ENCODE measurements at places on chromosomes 1 and 21.

- no peak for DNase-seq
Measured at GRCh38 chr1:44693900-44694299, 19.4 kb downstream of the ARMH1 start.

- DNase-seq, result no peak
Measured at GRCh38 chr1:16090076-16090826, 16.8 kb upstream of the FAM131C start.

DNA sequence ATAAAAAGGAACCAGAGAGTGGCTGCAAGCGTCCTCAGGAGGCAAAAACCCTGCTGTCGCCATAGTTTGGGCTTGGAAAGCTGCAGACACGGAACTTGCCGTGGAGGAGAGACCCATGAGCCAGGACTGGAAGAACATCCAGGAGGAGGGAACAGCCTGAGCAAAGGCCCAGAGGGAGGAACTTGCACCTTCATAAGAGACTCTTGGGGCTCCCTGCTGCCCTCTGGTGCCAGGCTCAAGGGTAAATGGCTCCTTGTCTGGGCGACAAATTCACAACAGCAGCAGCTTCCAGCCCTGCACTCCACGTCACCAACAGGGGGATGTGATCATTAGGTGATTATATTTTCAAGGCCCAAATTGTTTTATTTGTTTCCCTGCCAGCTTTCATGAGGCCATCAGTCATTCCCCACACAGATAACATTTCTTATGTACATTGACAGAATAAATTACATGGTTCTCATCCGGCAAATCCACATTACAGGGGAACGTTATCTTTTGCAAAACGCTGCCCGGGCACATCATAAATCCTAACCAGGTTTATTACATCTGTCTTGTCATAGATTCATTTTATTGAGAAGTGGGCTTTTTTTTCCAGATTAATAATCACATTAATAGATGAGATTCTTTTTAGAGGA, 143.0 kb upstream of the GRIK3 start:
- peak; percentile 91 for DNase-seq

DNA sequence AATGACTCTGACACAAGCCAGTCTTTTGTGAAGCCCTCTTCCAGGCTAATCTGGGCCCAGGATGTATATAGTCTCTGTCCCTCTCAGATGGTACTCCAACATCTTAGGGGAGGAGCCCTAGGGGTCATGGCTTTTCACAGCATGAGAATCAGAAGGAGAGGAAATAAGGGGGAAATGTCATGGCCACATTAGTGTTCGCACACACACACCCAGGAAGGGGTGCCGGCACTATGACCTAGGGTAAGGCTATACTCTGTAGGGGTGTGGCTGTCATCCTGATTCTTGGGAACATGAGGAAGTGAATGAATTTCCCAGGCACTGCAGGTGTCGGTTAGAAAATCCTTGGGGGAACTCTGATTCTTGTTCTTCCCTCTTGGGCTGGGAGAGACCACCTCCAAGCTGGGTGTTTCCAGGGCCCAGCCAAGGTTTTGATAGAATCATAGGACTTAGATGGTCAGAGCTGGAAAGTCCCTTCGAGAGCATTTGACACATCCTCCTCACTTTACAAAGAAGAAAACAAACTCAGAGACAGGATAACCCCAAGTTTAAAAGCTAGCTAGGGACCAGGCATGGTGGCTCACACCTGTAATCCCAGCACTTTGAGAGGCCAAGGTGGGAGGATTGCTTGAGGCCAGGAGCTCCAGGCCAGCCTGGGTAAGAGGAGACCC, 22.0 kb downstream of the GFI1 start:
- DNase-seq, result no peak

- no peak for DNase-seq
Measured at GRCh38 chr21:40331172-40331571, 463.9 kb downstream of the PCP4 start.

- DNase-seq, result no peak
Measured at GRCh38 chr1:3035563-3036446, 14.5 kb downstream of the ACTRT2 start.

- peak; percentile 21 for DNase-seq
Measured at GRCh38 chr1:93874025-93874651, 4.9 kb downstream of the DNTTIP2 start.

GRCh38 chr1:185631843-185632242, 102.3 kb upstream of the HMCN1 start:
- no peak for DNase-seq

DNA sequence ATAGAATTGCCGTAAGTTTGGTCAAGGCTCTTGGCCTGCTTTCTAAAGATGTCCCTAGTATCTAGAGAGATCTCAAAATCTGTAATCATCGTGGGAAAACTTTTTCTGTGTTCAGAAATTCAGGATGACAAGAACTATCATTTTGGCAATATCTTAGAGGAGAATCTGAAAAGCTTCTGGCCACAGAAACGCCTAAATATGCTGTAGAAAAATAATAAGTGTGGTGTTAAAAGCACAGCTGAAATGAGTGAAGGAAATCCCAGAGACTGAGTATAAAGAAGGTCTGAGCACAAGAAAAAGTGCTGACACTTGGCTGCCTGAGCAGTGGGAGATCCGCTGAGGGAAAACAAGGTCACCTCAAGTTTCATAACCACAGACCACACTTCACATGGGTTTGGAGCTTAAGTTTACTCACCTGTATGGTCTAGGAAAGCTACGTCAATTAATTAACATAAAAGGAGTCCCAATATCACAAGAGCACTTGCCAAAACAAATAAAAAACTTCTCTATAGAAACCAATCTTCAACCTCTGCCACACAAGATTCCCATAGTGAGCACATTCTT, 235.2 kb upstream of the IRF2BP2 start:
- DNase-seq, result no peak

GRCh38 chr1:176205332-176205914, 1.7 kb downstream of the COP1 start:
- no peak for DNase-seq

DNA sequence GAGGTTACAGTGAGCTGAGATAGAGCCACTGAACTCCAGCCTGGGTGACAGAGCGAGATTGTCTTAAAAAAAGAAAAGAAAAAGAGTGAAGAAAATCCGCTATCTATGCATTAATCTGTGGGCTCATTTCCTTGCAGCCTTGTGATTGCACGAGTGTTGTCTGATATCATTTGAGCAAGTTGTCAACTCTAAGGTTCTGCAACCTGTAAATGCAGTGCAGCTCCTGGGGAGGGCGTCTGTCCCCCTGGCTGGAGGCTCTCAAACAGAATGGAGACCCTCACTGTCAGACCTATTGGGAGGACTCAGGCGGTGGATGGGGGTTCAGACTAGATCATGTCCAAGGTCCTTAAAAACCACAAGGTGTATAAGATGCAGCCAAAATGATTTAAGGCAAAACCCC, 6.2 kb downstream of the CORT start:
- no peak for DNase-seq

GRCh38 chr1:89877756-89878155, 56.9 kb downstream of the LRRC8D start:
- no peak for DNase-seq

- DNase-seq, result no peak
Measured at GRCh38 chr1:80919426-80919825, 881.3 kb upstream of the ADGRL2 start.

GRCh38 chr1:91578320-91579109, 77.9 kb downstream of the CDC7 start:
- DNase-seq, result no peak

DNA sequence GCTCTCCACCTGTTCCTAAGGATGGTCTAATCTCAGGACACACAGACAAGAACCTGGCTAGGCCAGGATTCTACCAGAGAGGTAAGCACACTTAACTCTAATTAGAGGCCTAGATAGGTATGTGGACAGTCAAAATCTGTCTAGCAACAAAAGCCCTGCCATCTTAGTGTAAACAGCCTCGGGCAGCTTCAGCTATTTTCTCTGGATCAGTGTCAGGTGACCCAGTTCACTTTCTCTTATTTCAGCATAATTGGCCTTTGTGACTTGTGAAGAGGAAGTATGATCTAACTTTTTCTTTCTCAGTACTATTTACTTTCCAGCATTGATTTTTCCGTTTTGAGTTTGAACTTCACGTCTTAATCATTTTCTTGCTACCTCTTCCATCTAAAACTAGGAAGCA, 217.7 kb downstream of the CRB1 start:
- DNase-seq, result peak; percentile 40

GRCh38 chr1:235423214-235423652, 56.0 kb downstream of the TBCE start:
- no peak for DNase-seq

- DNase-seq, result no peak
Measured at GRCh38 chr1:118947003-118947765, 41.0 kb downstream of the TBX15 start.

DNA sequence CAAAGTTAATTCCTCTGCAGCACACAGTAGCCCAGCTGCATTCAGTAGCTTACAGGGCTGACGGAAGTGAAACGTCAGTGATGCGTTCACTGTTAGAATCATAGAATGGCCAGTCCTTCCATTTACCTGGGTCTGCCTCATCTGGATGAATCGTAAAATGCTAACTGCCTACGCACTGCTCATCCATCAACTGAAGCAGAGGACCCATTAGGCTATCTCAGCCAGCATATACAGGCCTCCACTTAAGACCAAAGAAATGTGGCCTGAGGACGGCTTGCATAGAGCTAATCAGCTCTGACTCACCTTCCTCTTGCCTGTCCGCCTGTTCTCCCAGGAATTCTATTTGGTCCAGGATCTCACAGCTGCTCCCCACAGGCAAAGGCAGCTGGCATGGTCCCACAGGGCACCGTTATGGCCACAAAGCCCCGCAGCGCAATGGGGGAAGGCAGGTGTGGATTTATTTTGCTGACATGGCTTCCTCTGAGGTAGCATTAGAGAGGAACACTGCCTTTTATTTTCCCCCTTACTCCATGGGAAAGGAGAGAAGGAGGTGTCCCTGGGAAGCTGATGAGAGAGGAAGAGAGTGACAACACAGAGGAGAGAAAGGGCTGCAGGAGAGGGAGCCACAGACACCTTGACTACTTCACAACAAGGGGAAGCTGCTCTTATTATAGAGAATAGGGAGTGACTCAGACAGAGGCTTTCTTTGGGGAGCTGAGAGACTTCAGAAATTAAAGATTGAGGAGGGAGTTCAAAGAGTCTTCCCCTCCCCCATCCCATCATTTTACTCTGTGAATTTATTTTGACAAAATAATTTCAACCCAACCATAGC, 177.6 kb downstream of the HHIPL2 start:
- DNase-seq, result no peak

DNA sequence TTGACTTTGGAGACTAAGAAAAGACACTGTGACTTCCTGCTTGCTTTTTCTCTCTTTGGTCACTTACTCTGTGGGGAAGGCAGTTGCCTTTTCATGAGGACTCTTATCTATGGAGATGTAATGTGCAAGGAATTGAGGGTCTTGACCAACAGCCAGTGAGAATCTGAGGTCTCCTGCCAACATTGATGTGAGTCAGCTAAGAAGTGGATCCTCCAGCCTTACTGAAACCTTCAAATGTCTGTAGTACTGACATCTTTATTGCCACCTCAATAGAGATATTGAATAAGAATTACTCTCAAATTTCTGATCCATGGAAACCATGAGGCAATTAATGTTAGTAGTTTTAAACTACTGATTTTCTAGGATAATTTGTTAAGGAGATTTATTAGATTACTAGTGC, 598.4 kb downstream of the ADGRL2 start:
- DNase-seq, result no peak

DNA sequence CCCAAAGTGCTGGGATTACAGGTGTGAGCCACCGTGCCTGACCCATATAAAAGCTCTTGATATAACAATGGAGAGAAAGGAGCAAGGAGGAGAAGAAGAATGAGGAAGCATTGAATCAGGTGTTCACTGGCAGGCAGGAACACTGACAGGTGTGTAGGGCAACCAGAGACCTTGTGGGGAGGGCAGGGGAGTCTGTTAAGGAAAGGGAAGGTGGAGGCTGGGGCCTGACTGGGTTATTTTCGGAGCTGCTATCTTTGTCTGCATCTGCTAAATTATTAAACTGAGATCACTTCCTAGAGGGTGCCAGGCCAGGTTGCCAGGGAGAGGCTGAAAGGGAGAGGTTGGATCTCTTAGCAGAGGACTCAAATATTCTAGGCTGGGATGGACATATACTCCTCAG, 6.8 kb upstream of the TRNP1 start:
- no peak for DNase-seq

All from NCI-H2081 (cell line).